ENCODE measurements at places on chromosomes 5 and 9.

GRCh38 chr9:123401879-123402513 is 46.0 kb downstream of the CRB2 start:
- no peak for DNase-seq

DNA sequence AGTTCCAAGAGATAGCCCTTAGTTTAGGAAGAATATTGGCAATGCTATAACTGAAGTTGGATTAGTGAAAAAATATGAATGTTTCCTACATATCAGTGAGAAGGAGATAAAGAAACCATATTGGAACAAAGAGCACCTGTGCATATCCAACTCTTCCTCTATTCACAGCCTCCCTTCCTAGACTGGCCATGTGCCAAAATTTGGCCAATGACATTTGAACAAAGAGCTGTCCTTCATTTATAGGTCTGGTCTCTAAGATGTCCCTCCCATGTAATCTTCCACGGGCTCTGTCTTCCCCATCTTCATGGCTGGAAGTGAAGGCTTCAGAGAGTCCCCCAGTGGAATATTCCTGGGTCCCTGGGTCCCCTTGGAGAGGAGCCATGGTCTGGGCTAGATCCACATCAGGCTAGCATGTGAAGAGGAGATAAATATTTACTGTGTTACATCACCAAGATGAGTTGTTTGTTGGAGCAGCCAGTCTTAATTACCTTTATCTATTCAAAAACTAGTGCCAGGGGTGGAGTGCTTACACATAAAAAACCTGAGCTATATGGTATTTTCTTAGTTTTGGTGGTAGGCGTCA is 190.0 kb upstream of the S1PR3 start:
- DNase-seq = no peak

GRCh38 chr5:179731791-179732411 is 721 bp upstream of the MAML1 start:
- no peak for DNase-seq

- DNase-seq = no peak
These were observed 614.1 kb downstream of the PTPRD start for GRCh38 chr9:9998491-9999287.

DNA sequence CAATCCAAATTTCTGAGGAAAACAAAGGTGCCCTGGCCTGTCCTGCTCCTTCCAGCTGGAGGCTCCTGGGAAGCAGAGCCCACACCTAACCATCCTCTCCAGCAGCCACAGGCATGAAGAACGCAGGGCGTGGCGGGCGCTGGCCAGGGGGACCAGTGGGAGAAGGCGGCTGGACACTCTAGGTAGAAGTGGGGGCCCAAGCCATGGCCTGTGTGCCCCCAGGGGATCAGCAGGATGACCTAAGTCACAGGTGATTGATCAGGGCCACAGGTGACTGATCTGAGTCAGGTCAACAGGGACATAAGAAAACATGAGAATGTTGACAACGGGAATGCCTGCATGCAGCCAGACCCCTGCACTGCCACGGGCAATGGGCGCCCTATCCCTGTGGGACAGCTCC is 3.4 kb downstream of the QSOX2 start:
- no peak for DNase-seq

DNA sequence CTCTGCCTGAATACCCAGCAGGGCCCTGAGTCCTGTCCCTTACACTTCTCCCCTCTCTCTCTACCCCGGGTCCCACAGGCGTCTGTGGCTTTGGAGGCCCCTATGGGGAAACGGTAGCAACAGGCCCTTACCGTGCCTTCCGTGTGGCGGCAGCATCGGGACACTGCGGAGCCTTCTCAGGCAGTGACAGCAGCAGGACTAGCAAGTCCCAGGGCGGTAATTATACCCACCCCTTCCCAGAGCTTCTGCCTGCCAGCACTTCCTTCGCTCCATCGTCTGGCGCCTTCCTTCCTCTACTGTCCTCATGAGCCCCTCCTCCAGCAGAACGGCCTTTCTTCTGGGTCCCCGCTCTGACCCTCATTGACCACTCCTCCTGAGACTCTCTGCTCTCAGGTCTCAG is 17.9 kb upstream of the PHF2 start:
- no peak for DNase-seq

All from T-helper 22 cell (primary cell).